ENCODE measurements at places on chromosomes 11 and 22.
A peak's percentile ranks its signal among the peaks of the same experiment; 100 is the strongest.

DNA sequence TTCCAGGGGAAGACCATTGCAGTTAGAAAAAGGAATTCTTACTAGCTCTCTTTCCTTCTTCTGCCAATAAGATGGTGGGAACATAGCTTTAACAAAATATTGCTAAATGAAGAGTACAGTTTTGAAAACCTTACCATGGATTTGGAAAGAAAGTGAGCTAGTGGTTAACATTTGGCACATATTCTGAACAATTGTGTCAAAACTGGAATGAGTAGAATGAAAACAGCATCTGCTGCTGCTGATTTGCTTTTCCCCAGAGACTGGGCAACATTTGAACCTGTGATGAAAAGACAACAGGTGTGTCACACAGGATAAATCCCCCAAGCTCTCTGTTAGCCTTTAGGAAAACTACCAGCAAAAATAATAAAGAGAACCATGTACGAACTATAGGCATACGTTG, 761.4 kb downstream of the KCNA4 start:
- peak; percentile 89 for DNase-seq

- DNase-seq: no peak
These were observed 13.7 kb downstream of the PHF21B start for GRCh38 chr22:44996120-44996519.

DNA sequence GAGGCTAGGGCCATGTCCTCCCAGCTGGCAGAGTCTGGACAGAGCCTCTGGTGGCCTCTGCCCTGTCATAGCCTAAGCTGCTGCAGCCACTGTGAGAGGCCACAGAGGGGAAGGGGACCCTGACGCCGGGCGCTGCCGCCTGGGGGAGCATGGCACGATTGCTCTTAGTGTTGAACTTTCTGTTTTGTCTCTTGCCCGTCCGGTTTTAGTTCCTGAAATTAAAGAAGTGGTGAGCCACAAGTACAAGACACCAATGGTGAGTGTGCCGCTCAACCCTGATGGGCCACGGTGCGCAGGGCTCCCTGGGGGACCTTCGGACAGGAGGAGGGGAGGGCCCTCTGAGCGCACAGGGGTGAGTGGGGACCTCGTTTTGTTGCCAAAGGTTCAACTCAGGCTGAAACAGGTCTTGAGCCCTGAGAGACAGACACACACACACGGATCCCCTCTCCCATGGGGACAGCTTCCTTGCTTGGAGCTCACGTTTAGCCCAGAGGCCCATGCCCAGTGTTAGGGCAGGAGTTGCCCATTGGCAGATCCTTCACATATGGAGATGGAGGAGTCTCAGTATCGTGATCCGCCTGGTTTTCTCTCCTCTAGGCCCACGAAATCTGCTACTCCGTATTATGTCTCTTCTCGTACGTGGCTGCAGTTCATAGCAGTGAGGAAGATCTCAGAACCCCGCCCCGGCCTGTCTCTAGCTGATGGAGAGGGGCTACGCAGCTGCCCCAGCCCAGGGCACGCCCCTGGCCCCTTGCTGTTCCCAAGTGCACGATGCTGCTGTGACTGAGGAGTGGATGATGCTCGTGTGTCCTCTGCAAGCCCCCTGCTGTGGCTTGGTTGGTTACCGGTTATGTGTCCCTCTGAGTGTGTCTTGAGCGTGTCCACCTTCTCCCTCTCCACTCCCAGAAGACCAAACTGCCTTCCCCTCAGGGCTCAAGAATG, 23.8 kb downstream of the MYBPC3 start:
- no peak for DNase-seq

GRCh38 chr11:17185938-17186337, 21.8 kb downstream of the PIK3C2A start:
- no peak for DNase-seq

DNA sequence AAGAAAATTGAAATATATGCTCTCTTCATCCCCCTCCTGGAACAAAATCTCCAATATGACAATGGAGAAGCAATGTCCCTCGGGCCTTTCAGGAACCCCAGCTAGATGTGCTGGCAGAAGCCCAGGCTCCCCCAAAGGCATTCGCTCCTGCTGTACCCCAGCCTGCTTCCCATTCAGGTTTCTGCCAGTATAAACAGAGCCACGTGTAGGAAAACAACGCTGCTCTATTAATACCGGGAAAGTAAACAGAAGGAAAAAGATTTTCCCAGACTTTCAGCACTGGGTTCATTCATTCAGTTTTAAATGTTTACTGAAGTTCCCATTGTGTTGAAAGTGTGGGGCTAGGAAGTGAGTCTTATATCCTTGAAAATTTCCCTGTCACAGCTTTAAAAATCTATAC, 147.1 kb downstream of the CADM1 start:
- no peak for DNase-seq

GRCh38 chr11:29641201-29641600, 375.6 kb downstream of the KCNA4 start:
- DNase-seq: peak; percentile 60

GRCh38 chr11:63847363-63847762, 8.5 kb downstream of the MARK2 start:
- no peak for DNase-seq

DNA sequence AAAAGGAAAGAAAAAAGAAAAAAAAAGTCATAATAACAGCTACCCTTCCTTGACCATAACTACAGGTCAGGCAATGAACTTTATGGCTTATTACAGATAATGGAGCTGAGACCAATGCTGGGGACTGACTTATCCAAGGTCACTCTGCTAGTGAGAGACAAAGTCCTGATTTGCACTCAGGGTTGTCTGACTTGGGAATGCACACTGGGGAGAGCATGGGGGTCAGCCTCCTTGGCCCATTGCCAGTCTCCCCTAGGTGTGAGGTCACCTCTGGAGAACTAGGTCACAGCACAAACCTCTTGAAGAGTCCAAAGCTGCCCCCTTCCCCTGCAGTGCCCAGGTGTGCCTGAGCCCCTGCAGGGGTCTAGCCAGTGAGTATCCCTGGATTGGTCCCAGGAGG, 5.3 kb upstream of the CDC42EP1 start:
- DNase-seq: no peak

DNA sequence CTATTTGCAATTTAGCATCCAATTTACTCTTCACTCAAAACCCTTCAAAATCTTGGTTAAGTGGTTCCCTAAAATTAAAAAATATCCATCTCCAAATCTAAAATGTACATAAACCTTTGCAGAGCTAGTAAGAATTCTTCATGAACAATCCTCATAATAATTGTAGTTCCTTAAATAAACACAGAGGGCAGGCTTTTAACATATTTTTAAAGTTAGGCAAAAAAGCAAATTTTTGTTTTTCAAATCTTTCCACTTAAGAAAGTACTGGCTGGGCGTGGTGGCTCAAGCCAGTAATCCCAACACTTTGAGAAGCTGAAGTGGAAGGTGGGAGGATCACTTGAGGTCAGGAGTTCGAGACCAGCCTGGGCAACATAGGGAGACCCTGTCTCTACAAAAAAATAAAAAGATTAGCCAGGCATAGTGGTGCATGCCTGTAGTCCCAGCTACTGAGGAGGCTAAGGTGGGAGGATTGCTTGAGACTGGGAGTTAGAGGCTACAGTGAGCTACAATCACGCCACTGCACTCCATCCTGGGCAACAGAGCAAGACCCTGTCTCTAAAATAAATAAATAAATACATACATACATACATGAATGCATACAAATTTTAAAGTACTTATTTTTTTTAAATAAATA, 25.1 kb upstream of the PLAAT3 start:
- peak; percentile 22 for DNase-seq

GRCh38 chr22:24400034-24400725, 27.2 kb upstream of the ADORA2A start:
- no peak for DNase-seq

DNA sequence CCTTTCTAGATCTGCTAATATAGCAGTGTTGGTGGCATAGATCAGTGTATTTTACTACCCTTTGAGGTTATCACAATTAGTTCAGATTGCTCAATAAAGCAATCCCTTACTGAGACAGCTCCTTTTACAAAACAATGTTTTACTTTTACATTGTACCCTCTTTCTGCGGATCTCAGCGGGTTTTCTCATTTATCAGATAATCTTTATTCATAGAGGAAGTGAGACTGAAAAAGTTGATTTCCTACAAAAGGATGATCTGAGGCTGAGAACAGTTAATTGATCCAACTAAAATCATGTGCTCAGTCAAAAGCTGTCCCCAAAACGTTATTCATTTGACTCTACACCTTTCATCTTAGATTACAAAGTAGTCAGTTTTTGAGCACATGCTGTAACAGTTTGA, 2319.9 kb downstream of the LRRC4C start:
- no peak for DNase-seq

DNA sequence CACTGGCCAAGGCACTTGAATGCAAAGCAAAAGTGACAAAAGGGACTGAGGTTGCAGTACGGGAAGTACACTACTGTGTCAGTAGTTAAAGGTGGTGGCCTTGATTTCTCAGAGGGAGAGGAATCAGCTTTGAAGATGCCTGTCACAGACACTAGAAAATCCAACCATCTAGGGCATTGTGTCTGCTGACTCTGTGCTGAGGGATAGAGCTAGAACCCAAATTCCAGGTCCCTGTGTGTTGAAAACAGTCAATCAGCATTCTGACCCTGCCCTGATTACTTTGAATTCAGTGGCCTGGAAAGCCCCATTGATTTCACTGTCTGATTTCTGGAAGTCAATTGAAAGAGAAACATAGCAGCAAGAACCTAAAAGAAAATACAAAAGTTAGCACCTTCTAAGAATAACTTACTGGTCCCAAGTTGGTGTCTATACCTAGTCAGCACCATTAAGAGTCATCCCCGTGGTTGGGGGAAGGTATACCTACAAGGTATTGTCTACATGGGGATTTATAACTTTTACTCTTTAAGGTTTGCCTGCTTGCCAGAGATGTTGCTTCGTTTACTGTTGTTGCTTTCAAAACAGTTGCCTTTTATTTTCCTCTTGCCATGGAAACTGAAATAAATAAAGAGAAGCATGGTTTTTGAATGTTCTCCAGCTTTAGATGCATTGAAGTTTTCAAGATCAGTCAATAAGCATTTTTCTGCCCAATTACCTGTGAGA, 97.3 kb downstream of the PDHX start:
- peak; percentile 64 for DNase-seq

GRCh38 chr11:7604331-7604955, 68.9 kb downstream of the CYB5R2 start:
- no peak for DNase-seq

GRCh38 chr11:32105871-32106560, 15.1 kb downstream of the RCN1 start:
- DNase-seq: no peak

- DNase-seq: no peak
These were observed 91.5 kb downstream of the CACNA1I start for GRCh38 chr22:39661842-39662685.

DNA sequence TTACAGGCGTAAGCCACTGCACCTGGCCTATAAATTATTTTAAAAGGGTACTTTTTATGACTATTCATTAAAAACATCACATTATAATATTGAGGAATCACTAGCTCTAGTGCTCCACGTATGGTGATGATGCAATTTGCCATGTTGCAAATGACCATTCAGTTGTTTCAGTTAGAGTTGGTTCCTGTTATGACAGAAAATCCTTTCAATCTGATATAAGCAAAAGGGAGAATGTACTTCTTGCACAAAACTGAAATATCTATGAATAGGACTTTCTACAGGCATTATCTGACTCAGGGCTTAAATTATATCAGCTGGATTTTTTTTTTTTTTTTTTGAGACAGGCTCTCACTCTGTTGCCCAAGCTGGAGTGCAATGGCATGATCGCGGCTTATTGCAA, 45.6 kb upstream of the RRM1 start:
- DNase-seq: no peak

GRCh38 chr22:34296461-34296860, 376.2 kb upstream of the LARGE1 start:
- no peak for DNase-seq

DNA sequence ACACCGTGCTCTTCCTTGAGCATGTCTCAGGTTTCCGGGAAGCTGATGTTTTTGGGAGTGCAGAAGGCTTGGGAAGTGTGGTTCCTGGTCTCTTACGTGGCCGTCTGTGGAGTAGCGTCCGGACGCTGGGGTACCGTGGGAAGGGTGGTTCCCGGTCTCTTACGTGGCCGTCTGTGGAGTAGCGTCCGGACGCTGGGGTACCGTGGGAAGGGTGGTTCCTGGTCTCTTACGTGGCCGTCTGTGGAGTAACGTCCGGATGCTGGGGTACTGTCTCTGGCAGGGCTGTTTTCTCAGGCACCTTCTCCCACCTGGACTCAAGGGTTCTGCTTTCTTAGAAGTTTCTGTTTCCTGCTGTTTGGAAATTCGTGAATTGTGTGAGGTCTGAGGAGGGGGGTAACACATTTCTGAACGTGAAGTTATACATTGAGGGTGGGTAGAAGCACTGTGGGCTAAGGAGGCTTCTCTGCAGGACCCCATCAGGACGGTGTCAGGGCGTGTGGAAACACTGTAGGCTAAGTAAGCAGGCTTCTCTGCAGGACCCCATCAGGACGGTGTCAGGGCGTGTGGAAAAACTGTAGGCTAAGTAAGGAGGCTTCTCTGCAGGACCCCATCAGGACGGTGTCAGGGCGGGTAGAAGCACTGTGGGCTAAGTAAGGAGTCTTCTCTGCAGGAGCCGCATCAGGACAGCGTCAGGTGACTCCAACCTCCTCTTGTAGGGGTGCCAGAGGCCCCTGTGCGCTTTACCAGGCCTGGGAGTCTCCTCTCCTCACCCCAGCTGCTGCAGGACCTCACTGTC, 5.3 kb upstream of the IFITM3 start:
- DNase-seq: no peak

DNA sequence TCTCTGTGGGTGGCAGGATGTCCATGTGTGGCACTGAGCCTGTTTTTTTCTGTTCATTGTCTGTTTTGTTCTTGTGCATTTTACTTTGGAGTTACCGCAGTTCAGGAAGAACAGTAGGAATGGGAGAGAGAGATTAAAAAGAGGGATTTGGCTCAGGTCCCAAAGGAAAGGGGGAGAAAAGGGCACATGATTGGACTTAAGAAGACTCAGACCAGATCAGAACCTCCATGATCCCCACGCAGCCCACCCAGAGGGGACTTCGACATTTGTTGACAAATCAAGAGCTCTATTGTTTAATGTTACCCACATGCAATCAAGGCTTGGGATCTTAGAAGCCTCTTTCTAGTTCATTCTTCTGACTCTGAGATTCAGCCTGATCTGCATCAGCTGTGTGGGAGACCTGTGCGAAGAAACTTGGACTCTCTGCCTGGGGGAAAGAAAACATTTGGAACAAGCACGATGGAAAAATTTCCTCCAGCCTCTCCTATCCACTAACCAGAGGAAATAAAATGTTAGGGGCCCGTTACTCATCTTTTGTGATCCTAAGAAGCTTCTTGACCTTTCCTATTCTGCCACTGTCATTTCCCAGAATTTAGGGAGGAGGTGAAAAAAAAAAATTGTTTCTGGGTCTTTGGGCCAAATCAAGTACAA, 119.2 kb downstream of the SPON1 start:
- DNase-seq: no peak

DNA sequence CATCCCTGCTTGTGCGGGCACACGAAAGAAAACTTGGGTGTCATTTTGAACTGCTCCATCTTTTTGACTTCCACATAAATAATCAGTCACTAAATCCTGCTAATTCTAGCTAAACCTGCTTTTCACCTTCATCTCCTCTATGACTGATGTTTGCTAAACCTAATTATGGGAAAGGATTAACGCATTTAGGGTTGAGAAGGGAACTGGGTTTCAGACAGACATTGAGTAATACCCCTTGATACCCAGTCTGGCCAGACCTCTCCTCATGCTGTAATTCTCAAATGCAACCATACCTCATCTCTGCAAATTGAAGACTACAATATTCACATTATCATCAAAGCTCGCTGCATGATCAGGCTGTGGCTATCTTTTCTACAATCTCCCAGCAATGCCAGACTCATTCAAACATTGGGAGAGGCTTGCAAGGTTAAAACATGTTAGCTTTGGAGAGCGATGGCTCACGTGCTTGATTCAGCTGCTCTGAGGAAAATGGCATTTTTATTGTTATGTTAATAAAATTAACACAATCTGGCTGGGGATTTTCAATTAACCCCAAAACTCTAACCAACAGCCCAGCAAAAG, 2.4 kb downstream of the HPS4 start:
- DNase-seq: no peak

Data from LHCN-M2 (cell line).